ENCODE measurements at places on chromosomes 5 and 9.

DNA sequence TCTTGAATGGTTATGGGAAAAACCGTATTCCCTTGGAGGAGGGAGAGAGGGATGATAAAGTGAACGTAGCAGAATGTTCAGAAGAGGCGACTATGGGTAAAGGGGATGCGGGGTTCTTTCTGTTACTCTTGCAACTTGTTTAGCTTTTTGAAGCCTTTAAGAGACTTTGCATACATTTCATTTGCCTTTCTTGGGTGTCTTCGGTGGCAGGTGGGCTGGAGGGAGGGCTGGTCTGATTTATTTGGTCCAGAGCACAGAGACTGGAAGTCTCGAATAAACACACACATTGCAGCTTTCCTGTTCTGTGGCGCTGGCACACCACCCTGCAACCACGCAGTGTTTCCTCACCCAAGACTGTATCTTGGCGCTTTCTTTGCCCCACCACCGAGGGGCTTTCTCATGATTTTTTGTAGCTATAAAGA lies 23.2 kb downstream of the TTF1 start:
- no peak for DNase-seq

DNA sequence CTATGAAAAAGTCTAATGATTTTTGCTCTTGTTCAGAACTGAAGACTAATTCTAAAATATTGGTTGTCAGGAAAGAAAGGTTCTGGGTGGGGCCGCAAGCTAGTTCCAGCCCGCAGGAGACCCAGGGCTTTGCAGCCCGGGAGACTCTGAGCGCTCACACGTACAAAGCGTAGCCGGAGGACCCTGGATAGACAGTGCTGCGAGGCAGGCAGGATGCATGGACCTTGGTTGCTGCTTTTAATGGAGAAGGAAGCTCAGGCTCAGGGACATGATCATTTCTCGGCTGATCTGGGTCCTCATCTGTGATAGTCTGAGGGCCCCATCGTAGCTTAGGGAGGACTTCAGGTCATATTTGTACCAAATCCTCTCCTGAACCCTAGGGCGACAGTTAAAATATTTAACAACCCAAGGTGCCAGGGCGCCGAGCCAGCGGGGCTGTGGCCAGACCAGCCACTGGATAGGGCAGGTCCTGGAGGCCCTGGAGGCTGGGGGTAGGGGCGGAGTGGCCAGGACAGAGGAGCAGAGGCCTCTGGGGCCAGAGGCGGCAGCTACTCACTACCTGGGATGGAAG lies 70.1 kb upstream of the UNC5A start:
- DNase-seq = no peak

- no peak for DNase-seq
Observed at GRCh38 chr5:143761663-143762062, 50.3 kb upstream of the HMHB1 start.

GRCh38 chr5:138698713-138699112 lies 54.5 kb upstream of the CTNNA1 start:
- DNase-seq = no peak

DNA sequence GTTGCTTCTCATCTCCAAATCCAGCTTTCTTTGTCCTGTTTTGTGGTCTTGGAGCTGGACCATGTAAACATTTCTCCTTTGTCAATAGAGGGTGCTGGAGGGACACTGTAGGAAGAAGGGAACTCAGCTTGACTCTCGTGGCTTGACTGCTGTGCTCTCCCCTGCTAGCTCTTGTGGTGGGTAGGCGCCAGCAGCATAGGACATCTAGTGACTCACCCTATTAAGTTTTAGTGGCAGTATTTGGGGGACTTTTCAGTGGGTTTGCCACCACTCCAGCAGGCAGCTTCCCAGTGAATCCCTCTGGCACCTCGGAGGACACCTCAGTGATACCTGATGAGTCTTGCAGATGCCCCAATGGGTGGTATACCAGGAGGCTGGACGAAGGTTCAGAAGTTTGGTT lies 97.8 kb downstream of the TSSK1B start:
- DNase-seq = peak; percentile 1

GRCh38 chr9:99119976-99120655 lies 15.2 kb downstream of the TGFBR1 start:
- no peak for DNase-seq

GRCh38 chr5:24899180-24899579 lies 254.4 kb upstream of the CDH10 start:
- no peak for DNase-seq

- DNase-seq = no peak
Observed at GRCh38 chr9:83477571-83477970, 60.6 kb downstream of the FRMD3 start.

GRCh38 chr5:82152978-82153481 lies 125.1 kb downstream of the RPS23 start:
- DNase-seq = no peak

DNA sequence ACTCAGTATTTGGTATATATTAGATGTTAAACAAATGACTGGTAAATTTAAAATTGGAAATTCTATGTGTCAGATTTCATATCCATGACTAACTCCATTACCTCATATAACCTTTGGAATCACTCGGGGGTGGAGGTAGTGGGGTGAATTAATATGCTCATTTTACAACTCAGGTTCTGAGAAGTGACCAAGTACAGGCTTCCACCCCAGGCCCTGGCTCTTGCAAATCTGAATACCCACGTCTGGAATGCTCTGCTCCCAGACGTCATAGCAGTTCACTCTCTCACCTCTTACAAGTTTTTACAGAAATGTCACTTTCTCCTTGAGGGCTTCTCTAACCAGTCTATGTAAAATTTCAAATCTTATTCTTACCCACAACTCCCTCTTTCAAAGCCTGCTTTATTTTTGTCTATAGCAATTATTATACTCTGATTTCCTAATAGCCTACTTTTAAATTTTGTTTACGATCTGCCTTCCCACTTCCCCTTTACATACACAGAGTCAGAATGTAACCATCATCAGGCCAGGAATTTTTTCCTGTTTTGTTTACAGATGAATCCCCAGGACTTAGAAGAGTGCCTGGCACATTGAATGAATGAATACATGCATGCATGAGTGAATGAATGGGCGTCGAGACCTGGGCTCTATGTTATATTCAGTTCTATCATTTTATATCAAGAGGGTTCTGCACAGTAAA lies 134.1 kb upstream of the IFNE start:
- DNase-seq = no peak

DNA sequence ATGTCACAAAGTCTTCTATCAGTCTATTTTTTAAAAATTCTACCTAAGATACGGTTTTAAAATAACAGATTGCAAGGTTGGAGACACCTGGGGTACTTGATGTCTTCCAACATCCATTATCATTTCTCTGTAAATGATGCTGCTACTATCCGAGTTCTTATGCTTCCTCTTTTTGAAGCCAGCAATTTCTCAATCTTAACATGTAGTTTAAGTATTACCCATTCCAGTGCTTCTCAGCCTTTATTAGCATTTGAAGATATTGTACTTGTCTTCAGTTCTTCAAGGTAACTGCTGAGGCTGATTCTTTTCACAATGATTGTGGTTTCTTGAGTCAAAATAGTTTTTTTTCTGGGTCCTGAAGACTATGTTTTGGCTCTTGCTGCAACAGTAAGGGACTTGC lies 96.4 kb upstream of the SELENOP start:
- peak; percentile 47 for DNase-seq

GRCh38 chr5:132492386-132493125 lies 2.0 kb upstream of the IRF1 start:
- DNase-seq = no peak

- no peak for DNase-seq
Observed at GRCh38 chr9:922731-923130, 53.7 kb upstream of the DMRT3 start.

GRCh38 chr5:68269820-68270219 lies 54.3 kb downstream of the PIK3R1 start:
- no peak for DNase-seq

DNA sequence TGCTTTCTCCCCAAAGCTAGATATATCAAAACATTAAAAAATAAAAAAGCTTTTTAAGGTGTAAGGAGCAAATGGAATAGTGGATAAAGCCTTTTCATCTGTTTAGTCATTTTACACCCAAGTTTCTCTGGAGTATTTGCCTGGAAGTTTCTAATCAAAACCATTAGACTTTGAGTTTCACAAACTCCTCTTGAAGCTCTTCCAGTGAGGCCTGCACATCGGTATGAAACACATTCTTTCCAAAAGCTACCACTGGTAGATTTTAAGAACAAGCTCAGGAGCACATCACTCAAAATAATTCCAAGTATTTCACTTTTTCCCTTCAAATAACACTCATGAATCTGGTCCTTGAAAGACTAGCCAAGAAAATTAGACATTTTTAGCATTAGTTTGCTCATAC lies 5.7 kb downstream of the TRIM52 start:
- DNase-seq = no peak

GRCh38 chr9:89801742-89802670 lies 197.2 kb downstream of the GADD45G start:
- no peak for DNase-seq

GRCh38 chr5:9513827-9514226 lies 32.0 kb downstream of the SEMA5A start:
- no peak for DNase-seq

DNA sequence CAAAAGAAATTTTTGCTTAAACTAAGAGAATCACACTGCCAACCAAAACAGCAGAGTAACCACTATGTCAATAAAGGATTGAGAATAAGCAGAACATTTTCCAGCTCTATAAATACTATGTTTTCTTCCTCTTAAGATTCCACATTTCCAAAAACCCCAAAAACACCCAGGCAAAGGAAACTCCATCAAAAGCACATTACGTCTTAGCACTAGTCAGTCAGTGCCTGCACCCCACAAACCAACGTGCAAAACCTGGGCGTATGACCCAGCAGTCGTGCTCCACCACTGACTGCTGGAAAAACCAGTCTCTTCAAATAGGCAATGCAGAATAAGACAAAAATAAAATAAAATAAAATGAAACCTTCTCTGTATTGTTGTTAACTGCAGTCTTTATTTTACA lies 85.3 kb downstream of the GNAQ start:
- DNase-seq = no peak

DNA sequence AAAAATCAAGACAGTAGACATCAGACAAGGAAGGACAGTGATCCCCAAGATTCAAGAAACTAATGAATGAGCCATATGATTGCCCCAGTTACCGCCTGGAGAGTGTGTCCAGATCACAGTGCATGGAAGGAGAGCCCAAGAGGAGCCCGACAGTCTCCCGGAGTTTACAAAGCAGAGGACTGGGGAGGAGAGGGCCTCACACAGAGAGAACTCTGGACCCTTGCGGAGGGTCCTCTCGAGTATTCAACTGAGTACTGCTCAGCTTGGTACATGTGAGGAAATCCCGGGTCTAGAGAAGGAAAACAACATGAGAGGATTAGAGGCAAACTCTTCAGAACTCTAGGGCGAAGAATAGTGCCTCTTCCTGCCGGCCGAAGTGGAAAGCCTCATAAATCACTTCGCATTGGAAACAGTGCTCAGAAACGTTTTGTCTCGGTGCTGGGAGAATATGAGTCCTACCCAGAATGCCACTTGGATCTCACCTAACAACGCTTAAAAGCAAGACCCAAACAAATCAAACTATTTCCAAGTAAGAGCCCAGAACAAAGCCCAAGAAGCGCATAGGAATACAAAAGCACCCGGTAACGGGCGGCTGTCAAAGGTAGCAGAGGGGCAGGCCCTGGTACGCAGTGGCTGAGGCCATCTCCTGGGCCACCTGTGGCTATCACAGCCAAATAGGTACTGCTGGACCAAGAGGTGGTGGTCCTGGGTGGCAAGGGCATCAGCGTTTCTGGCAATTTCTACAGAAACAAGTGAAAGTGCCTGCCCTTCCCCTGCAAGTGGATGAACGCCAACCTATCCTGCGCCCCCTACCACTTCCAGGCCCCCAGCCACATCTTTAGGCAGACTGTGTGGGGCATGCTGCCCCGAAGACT lies 36.0 kb downstream of the FAM78A start:
- DNase-seq = no peak

GRCh38 chr5:78056901-78057514 lies 237.5 kb downstream of the AP3B1 start:
- no peak for DNase-seq

DNA sequence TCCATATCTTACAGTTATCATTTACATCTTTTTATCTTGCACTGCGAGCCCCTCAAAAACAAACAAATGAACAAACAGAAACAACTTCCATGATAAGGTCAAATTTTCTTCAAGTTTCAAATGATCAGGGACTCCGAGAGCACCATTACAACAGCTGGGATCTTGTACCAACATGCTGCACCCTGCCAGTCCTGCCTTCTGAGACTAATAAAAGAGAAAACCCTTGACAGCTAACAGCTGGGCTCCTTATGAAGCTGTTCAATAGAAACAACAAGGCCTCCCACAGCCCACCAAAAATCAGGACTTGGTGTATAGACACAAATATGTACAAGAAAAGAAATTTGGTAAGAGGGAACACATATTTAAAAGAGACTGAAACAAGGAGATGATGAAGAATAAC lies 985.3 kb upstream of the DMAC1 start:
- DNase-seq = no peak

- peak; percentile 54 for DNase-seq
Observed at GRCh38 chr5:14545308-14545707, 36.3 kb upstream of the OTULINL start.

DNA sequence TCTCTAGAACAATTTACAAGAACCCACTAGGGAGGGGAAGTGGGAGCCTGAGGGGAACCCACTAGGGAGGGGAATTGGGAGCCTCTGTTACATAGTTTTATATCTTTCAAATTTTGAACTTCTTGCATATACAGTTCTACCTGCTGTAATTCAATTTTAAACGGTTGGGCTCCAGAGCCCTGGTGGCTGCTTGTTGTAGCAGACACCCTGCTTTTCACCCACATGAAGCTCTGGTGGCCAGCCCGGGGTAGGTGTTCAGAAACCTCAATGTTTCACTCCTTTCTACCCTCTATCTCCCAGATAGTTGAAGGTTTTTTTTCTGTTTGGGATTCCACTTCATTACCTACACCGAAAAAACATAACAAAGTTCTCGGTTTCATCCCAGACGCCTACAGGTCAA lies 124.4 kb downstream of the TMEM174 start:
- DNase-seq = no peak

- no peak for DNase-seq
Observed at GRCh38 chr9:71758785-71759184, 9.5 kb downstream of the CEMIP2 start.

DNA sequence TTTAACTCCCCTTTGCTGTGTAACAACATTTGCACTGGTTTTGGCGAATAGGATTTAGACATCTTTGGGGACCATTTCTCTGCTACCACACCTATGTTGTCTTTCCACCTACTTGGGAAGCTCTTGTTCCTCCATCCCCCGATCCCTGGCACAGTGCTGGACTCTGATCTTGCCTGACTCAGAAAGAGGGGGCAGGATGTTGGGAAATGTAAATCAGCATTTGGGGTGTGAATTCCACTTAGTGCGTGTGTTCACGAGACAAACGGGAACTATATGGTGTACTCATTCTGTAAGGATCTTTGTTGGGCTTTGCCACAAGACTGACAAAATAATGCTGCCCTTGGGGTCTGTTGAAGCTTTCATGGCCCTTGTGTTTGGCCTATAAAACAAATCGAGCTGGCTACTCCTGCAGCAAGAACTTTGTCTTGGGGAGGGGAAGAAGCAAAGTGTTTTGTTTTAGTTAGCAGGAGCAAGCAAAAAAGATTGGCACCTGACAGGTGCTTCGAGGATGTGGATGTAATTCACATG lies 18.5 kb downstream of the TMEM268 start:
- DNase-seq = no peak

GRCh38 chr9:132878695-132879456 lies at the start of gene SPACA9:
TSS of gene SPACA9 (plus strand) at chr9:132878898. CDS start at chr9:132883948, 5,050 bp downstream.
- no peak for DNase-seq

- DNase-seq = peak; percentile 62
Observed at GRCh38 chr5:134904610-134905245, at the start of gene PCBD2. TSS of gene PCBD2 (plus strand) at chr5:134905131. CDS start at chr5:134905140, 9 bp downstream.

GRCh38 chr5:73095564-73096238 lies 24.7 kb upstream of the TMEM171 start:
- no peak for DNase-seq
